ENCODE measurements at places on chromosomes 4 and X.

GRCh38 chr4:112517067-112517634 is 1.2 kb upstream of the NEUROG2 start:
- DNase-seq = no peak

DNA sequence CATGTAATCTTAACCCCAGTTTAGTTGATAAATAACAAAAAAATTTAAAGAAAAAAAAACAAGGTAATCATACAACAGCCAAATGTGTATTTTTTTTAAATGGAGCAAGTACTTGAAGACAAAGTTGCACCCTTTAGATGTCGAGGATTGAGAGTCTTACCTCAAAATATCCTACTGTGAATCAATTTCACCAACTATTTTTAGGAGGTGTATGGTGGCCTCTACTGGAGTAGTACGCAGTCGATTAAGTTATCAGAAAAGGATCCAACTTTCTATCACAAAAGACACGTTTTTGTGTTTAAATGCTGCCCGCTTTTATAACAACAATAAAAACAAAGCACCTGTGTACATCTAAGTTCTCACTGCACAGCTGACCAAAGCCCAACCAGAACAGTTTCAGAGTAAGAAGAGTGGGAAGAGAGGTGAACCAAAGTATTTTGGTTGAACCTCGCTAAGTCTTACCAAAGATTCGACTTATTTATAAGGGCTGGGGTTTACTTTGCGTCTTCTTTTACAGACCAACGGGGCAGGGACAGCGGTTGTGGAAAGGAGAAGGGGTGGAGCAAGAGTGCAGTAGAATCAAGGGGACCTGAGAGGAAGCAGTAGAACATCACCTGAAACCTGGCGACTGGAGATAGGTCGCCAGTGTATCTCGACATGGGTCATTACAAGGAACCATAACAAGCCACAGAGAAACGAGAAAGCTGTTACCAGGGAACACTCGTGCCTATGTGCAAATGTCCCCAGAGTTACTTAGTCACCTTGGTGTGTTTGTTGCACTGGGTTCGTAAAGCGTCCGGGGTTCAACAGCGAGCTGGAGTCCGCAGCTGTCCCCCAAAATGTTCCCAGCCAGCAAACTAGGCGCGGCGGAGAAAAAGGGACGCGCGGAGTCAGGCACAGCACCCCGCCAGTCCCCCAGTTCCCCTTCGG is 1.1 kb downstream of the RPS6KA6 start:
- DNase-seq = no peak

DNA sequence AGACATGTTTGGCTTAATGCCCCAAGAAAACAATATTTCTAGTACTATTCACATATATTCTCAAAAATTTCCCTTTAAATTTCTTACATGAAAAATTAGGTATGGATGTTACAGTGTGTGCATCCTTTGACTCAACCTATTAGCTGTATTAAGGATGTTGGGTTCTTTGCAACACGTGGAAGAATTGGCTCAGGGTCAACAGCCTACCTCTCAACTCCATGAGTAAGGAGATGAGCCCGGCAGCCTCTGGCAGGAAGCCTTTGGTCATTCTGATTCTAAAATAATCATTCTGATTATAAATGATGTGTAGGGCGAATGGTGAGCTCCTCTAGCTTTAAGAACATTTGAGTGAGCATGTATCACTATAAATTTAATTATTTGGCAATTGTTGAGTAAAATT is 148.0 kb upstream of the WDFY3 start:
- no peak for DNase-seq

- DNase-seq = no peak
These were observed at the start of gene ZFYVE28 for GRCh38 chr4:2417765-2418649. TSS of gene ZFYVE28 (minus strand) at chr4:2418645. CDS start at chr4:2418323, 322 bp downstream.

DNA sequence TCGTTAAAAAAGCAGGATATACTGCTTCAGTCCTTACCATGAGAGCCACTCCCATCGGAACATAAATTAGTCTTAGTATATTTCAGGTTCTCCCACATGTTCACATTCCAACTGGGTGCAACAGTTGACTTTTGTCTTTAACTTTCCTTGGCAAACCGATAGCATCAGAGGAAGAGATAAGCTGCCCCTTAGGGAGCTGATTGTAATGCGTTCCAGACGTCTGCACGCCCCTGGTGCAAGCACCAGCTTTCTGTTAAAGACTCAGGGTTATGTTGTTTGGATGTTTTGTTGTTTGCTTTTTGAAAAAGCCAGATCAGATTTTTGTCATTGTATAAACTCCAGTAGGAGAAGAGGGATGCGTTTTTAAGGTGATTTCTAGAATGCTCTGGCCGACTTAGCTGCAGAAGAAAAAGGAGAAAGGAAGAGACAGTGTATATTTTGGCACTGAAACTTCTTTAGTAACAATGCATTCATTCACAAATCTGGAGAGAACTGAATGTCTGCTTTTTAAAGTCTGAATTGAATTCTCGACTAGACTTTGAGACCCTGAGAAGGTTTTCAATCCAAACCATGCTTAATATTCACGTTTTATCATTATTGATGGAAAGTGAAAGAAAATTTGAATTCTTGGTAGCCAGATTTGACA is 160.9 kb downstream of the CBR4 start:
- DNase-seq = no peak

Measured in DND-41 (cell line).